Stimulated activated CD4-positive, alpha-beta T cell treated with anti-CD3 and anti-CD28 coated beads, Interleukin-1b, Interleukin-23, amount 100 ng/mL, for 1 hour (primary cell): ENCODE measurements at places on chromosomes 1 and 21.

DNA sequence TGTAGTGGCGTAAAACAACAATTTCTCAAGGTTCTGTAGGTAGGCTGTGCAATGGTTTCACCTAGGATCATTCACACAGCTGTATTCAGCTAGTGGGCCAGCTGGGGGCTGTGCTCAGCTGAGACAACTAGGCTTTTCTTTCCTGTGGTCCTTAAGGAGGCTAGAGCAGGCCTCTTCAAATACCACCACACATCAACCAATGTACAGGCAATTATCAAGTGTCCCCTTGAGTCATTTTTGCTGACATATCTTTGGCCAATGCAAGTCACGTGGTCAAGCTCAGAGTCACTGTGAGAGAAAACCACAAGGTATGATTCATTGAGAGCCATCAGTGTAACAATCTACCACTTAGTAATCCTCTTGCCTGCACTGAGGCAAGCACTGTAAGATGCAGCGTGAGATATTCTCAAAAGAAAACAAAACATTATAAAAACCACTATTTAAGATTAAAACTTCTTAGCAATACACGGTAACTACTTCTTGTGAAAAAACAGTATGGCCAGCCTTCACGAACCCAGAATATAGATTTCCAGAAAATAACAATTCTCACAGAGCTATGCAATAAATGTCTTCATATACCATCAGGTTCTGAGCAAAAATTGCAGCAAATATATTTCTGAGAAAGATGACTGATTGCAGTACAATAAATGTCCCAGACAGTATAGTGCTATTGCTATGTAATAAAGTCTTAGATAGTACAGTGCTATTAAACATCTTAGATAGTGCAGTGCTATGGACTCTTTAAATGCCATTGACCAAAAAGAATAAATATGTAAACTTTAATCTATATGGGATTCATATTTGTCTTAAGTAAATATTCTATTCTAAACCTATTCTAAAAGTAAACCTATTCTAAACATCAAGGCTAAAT is 55.3 kb downstream of the NME7 start:
- no peak for DNase-seq

GRCh38 chr1:97159342-97159741 is 437.8 kb downstream of the PTBP2 start:
- DNase-seq = no peak

GRCh38 chr1:200918006-200918405 is 23.3 kb downstream of the INAVA start:
- DNase-seq = no peak

DNA sequence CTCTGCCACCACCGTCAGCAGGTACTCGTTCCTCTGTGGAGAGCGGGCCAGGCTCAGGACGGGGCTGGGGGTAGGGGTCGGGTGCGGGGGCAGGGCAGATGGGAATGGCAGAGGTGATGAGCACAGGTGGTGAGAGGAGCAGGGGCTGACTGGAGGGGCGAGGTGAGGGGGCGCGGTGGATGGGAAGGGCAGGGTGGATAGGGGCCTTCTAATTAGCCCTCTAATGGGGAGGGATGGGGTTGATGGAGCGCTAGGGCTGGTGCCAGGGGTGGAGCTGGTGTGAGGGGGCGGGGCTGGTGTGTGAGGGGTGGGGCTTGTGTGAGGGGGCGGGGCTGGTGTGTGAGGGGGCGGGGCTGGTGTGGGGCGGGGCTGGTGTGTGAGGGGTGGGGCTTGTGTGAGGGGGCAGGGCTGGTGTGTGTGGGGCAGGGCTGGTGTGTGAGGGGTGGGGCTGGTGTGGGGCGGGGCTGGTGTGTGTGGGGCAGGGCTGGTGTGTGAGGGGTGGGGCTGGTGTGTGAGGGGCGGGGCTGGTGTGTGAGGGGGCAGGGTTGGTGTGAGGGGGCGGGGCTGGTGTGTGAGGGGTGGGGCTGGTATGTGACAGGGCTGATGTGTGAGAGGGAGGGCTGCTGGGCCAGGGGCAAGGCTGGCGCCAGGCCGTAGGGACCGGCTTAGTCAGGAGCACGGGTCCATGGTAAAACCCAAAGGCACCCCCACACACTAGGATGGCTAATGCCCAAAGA is 5.9 kb downstream of the KRTAP10-1 start:
- no peak for DNase-seq

GRCh38 chr1:214837376-214837775 is 234.4 kb downstream of the CENPF start:
- DNase-seq = no peak

DNA sequence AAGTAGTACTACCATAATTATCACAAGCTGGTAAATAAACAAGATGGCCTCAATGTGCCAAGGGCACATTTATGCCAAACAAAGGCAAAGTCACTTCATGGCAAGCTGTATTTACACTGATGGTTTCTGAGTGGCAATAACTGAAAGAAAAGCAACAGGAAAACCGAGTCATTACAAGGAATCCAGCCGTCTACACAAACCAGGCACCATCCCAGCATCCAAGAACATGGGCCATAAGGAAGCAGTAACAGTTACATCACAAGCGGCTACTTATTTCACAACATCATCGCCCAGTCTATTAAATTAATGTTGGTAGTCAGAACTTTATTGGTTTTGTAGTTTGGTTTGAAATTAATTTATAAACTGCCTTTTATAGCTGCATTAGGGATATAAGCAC is 214.2 kb downstream of the RERE start:
- no peak for DNase-seq

GRCh38 chr1:232316864-232317263 is 313.1 kb downstream of the SIPA1L2 start:
- no peak for DNase-seq

GRCh38 chr1:36576118-36576517 is 93.4 kb upstream of the CSF3R start:
- peak; percentile 39 for DNase-seq

DNA sequence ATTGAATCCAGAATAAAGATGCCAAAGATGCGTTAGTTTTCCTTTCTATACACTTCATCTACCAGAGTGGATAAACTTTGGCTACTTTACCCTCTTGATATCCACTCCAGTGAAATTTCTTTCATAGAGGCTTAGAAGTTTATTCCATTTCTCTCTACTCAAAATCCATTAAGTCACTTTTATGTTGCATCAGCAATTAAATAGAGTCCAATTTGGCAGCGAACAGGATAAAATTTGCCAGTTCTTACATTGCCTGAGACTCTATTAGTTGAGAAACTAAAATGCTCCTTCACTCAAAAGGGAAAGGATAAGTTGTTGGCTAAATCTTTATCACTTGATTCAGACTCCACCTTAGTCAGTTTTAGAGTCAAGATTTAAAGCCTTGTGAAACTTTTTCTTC is 57.9 kb downstream of the ACBD6 start:
- no peak for DNase-seq
